Ecto neural progenitor cell (in vitro differentiated cells): ENCODE measurements at places on chromosomes 12 and 14.

GRCh38 chr12:94178882-94179281 lies 30.5 kb downstream of the PLXNC1 start:
- no peak for DNase-seq

DNA sequence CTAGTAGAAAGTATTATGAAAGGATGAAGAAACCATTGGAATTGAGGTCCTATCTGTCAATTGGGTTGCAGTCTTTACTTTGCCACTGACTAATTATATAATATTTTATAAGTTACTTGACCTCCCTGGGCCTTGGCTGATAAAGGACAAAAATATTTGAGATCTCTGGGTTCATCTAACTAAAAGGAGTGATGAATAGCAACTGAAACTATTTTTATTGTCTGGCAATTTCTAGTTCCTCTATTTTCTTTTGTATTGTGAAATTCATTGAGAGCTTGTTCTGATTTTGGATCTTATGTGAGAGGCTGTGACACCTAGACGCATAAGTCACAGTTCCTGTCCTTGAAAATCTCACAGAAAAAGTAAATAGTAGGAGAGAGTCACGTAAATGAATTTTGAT lies 415.7 kb upstream of the ATP2B1 start:
- no peak for DNase-seq

DNA sequence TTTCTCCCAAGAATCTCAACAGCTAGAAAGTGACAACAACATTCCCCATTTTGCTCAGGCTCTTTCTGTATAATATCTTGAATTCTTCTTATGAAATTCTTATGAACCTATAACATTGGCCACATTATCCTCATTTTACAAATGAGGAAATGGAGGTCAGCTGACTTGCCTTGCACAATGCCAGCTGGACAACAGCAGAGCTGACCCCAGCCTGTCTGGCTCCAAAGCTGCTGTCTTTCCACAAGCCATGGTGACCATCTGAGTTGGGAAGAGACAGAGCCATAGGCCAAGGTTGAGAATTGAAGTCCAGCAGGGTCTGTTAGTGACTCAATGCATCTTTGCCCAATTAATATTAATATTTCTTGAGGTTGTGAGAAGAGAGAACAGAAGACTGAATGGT lies 87.3 kb downstream of the KSR2 start:
- DNase-seq, result no peak

GRCh38 chr14:20460458-20461224 lies 593 bp downstream of the PIP4P1 start:
- DNase-seq, result no peak

DNA sequence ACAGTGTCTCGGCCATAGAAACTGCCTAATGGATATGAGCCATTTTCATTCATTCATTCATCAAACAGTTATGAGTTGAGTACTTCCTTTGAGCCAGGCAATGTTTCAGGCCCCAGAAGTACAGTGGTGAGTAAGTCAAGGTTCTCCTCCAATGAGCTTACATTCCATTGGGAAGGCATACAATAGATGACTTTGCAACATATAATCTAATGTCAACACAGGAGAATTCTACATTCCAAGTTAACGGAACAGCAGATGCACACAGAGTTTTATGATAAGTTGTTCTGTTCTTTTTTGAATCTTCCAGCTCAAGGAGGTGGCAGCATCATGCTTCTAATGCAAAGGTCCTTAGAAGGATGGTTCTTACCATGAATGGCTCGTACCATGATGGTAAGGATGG lies 3.2 kb upstream of the RFC5 start:
- no peak for DNase-seq

DNA sequence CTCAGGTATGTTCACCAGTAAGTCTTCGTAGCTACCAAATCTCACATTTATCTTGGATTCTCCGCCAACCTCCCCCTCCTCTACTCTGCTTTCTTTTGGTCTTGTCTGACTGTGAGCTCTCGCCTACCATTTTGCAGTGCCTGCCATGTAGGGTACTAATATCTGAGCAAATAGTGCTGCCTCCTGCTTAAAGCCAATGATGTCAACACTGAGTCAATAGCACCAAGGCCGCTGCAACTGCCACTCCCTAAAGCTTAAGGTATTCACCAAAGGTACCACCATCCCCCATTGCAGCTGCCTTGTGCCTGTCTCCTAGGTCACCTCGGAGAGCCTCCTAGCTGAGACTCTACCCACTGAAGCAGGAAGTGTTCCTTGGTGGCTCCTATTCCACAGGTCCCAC lies 114.8 kb upstream of the FUT8 start:
- DNase-seq, result no peak

DNA sequence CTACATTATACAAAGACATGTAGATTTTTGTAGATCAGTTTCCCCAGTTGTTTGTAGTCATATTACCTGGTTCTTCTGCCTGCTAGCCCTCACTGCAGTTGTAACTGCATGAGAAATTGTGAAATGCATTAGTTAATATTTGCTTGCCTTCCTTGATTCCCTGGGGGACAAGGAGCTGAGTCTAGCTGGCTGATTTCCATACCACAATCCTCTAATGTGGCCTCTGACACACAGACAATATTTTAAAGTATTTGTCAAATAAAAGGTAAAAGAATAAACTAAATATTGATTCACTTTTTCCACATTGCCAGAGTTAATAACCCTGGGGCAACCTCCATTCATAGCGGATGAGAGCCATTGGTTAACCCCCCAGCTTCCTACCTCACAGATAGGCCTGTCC lies 128.8 kb upstream of the TMEM132C start:
- no peak for DNase-seq

DNA sequence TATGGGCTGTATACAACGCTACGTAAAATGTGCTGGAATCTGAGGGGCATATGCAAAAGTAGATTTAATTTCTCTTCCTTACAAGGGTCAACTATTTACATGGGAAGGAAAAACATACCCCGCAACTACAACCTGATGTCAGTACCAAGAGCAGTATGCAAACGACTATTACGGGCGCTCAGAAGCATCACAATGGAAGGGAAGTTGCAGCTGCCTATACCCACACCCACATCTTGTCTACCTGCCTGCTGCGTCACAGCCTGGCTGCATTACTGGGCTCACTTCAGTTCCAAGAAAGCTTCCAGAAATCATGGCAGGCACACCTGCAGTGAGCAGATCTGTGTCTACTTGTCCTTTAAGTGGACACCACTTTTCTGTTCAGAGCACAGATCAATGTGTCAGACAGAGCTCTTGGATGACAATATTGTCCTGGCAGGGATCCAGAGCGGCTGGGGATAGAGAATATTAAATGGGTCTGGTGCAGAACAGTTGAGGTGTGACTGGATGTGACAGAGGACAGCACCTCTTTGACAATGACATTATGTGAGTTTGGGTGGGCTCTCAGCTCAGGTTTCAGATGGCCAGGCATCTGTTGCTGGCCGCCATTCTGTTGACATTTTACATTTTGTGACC lies 41.5 kb upstream of the GNG2 start:
- DNase-seq, result no peak

DNA sequence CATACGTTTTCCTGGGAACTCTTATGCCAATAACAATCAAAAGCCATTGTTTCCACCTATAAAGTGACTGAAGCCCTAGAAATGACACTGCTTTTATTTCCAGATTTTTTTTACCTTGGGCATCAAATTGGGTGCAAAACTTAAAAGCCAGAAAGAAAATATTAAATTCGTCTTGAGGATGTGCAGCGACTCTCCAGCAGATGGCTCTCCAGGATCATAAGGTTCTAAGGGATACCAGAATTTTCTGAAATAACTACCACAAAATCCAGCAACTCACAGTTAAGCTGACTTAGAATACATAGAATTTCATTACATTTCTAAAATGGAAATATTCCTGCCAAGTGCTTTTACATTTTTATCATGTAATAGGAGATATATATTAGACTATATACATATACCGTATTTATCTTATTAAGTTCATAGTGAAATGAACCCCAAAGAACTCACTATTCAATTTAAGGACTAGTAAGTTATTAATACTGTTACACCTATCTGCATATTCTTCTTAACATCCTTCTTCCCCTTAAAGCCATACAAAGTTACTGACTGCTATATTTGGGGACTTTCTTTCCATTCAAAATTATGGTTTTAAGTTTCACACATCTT lies 44.0 kb downstream of the ARMH4 start:
- no peak for DNase-seq

- no peak for DNase-seq
Measured at GRCh38 chr14:104237651-104238423, 99.5 kb downstream of the KIF26A start.
